ENCODE measurements at places on chromosomes 11 and 22.

- DNase-seq = no peak
Measured at GRCh38 chr11:112103446-112103845, 16.8 kb downstream of the SDHD start.

GRCh38 chr11:130858215-130858614 lies 58.1 kb downstream of the SNX19 start:
- no peak for DNase-seq

DNA sequence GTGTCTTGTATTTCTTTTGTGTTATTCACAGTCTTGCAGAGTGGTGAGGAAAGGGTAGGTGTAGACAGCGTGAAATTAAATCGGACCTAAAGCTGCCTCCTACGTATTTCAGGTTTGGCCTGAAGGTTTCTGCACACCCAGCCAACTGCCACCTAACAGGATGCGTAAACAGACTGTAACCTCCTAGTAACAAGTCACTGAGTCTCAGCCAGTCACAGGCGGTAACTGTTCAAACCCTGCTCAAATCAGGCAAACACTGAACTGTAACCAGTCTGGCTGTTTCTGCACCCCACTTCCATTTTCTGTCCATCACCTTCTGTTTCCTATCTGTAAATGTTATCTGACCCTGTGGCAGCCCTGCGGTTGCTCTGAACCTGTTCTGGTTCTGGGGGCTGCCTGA lies 87.1 kb downstream of the ADAMTS15 start:
- no peak for DNase-seq

GRCh38 chr11:71342951-71343827 lies 90.8 kb upstream of the SHANK2 start:
- no peak for DNase-seq

DNA sequence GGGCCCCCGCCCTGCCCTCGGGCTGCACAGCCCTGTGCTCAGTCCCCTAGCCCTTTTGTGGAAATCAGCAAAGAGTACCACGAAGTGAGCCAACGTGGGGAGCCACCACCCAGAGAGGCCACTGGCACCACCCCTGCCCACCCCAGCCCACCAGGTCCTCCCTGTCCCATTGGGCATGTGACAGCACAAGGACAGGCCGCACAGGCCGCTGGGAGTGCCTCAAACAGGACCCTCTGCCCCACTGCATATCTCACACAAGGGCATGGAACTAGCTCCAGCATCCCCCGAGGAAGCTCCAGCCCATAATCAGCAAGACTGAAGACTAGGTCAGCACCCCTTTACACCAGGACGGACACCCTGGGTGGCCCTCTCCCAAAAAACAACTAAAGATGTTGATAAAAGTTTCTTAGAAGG lies 29.7 kb downstream of the GNB1L start:
- DNase-seq = peak; percentile 45

DNA sequence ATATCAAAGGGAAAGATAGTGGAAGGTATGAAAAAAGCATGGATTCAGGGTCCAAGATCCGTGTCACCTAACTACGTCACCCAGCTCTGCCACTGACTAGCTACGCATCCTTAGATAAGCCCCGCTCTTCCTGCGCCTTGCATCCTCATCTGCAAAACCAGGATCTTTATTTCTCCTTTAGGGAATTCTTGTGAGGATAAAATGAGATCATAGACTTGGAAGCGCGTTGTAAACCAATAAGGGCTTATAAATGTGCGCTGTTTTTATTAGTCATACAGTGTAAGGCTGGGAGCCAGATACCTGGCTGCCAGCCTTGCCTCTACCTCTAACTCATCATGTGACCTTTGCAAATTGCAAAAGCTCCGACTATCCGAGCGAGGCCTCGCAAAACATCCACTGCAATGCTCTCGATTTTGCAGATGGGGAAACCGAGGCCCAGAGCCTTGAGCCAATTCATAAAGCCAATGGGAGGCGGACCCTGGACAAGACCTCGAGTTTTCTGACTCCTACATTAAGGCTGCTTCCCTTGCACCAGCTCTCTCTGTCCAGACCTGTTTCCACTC lies 753 bp downstream of the PRPF19 start:
- DNase-seq = peak; percentile 69

DNA sequence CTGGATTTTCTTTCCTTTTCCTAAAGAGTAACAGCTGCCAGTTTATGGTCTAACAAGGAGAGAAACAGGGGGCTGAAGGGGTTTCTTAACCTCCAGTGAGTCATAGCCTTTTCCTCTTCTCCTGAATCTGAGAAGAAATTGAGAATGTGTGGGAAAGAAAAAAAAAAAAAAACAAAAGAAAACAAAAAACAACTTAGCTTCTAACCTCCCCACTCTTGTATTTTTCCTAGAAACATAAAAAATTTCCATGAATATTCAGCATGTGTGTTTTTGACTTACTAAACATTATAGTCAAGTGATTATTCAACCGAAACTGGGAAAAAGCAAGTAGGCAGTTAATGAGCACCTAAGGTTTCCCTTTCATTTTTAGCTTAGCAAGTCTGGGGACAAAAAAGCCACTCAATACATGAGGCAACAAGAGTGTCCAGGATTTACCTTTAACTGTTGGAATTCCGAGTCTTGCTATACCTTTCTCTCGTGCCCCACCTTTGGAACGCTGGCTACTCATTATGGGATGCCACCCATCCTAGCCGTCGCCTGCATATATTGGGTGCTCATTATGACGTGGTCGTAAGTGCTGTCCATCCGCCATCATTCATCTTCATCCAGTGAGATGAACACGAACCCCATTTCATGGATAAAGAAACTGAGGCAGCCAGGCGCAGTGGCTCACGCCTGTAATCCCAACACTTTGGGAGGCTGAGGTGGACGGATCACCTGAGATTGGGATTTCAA lies 2.4 kb downstream of the ASPHD2 start:
- peak; percentile 63 for DNase-seq

- no peak for DNase-seq
Measured at GRCh38 chr11:94595076-94595475, 27.9 kb downstream of the PIWIL4 start.

DNA sequence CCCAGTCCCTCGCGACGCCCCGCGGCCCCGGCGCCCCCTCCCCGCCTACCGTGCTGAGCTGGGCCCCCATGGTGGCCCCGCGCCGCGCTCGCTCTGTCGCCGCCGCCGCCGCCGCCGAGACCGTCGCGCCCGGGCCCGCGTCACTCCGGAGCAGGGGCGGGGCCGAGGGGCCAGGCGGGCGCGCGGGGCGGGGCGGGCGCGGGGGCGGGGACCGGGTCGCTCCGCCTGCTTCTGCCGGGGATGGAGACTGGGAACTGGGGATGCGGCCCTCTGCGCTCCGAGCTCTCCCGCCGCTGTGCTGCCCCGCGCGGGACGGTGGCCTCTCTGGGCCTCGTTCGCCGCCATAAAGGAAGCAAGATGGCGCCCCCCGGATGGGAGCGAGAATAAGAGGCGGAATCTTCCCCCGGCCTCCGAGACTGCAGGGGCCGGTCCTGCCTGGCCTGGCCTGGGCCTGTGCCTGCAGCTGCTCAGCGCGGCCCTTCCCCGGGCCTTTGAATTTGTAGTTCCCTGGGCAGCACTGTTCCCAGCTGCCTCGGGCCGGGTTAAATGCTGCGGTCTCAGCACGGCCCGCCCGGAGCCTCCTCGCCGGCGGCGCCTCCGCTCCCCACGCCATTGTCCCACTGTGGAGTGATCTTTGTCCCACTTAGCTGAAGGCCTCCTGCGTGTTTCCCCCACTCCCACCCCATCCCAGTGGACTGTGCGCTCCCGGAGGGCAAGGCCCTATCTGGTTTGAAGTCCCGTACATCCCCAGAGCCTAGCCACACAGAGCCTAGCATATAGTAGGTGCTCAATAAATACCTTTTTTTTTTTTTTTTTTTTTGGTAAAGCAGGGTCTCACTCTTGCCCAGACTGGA lies at the start of gene CYB5R3:
CYB5R3 (minus strand) TSS at position 147 of the 854 bp plus-strand sequence; CDS start at position 70, 77 bp downstream.
- DNase-seq = peak; percentile 91

DNA sequence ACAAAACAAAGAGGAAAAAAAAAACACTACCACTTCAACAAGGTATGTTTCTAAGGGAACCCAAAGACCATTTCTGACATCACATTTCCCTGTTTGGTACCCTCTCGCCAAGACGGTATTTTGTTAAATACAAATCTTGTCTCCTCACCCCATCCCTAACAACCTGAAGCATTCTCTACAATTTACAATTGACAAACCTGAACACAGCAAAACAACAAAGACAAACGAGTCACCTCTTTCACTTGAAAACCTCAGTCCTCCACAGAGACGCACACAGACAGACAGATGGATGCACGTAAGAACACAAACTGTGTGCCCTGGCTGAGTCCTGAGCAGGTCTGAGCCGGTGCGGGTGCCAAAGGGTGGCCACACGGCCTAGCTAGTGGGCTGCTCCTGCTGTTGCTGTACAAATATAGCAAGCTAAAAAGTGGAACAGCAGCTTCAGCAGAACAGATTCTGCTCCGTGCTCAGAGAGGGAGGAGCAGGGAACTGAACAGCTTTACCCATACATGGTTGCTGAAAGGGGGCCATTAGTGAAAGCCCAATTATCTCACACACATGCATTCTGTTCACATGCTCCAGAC lies 28.5 kb downstream of the CELF1 start:
- DNase-seq = no peak

- peak; percentile 62 for DNase-seq
Measured at GRCh38 chr11:61080986-61081590, 21.2 kb upstream of the CD5 start.

DNA sequence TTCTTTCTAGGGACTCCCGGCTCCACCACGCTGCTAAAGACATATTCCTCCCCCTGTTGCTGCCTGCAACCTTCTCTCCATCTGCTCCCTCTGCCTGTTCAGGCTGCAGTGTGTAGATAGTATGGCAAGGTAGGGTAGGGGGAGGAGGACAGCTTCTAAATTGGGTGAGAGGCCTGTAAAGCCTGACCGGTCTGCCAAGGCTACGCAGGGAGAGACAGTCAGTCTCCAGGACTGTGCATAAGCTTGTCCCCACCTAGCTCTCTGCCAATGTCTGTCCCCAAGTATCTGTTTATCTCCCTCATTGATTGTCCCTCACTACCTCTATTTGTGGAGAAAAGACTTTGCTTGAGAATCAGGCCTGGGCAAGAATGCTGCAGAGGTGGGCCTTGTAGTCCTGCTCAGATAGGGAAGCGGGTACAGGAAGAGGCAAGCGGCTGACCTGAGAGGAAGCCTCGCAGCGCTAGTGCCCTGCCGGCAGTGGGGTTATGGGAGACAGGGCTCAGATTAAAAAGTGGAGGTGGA lies 871 bp upstream of the SEZ6L start:
- DNase-seq = no peak

DNA sequence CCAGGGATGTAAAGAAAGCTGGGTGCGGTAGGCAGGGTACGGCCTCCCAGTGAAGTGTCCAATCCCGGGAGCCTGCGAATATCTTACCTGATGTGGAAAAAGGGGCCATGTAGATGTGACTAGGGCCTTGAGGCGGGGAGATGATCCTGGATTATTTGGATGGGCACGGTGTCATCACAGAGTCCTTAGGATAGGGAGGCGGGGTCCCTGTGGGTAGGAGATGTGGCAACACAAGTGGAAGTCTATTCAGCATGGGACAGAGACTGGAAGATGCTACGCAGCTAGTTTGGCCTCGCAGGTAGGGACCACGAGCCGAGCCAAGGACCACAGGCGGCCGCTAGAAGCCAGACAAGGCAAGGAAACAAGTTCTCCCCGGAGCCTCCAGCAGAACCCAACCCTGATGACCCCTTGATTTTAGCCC lies 46.4 kb upstream of the SHANK2 start:
- peak; percentile 17 for DNase-seq

GRCh38 chr22:19882446-19883381 lies 28.0 kb upstream of the GNB1L start:
- DNase-seq = no peak

- DNase-seq = no peak
Measured at GRCh38 chr11:83025267-83025704, 46.4 kb downstream of the RAB30 start.

- no peak for DNase-seq
Measured at GRCh38 chr11:116876656-116877055, 39.2 kb upstream of the APOA1 start.

- DNase-seq = peak; percentile 32
Measured at GRCh38 chr22:44247923-44248892, 64.5 kb downstream of the SHISAL1 start.

- DNase-seq = no peak
Measured at GRCh38 chr11:86174101-86175046, 70.2 kb upstream of the EED start.

DNA sequence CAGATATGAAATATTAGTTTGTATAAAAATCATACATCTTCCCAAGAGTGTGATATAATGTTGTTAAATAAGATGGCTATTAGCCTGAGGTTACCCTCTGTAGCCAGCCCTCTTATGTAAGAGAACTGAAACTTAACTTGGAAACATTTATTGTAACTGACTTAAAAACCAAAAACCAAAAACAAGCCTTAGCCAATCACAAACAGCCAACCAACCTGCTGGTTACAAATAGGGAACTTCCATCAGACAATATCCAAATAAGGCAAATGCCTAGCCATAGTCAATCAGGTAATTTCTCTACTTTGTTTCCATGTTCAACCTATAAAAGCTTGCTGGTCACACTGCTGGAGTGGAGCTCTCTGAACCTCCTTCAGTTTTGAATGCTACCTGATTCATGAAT lies 14.1 kb downstream of the KBTBD3 start:
- no peak for DNase-seq

DNA sequence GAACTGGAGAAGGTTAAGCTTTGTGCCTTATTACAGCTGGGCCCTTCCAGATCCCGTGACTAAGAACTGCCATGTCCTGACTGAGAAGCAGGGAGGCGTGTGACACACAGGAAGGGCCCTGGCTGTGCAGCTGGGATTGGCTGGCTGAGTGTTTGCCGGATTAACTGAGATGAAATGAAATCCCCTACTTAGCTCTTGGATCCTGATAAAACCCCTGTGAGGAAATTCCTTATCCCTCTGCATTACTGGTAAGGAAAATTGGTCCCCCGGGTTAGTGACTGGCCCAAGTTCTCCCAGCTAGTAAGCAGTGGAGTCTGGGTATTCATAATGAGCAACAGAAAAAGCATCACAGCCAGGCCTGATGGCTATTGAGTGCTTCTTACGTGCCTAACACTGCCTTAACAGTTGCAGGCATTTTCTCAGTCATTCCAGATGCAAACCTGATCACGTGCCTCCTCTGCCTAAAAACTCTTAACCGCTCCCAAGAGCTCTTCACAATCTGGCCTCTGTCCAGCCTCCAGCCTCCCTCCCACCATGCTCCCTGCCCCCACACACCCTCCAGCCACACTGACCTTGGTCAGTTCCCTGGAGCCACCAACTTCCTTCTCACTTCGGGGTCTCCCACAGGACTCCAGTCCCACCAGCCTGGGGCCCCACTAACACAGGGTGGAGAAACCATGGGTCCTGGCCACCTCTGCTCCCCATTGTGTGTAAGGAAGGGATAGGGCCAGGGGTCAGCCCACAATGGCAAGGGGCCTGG lies 37.8 kb downstream of the ARRB1 start:
- DNase-seq = no peak
